ENCODE measurements at places on chromosomes 3 and 15. TPM values are rescaled to one million over a fixed set of nuclear protein-coding genes. Genes with fewer than 3 reads are reported as not detected.

Gene FSIP1
- 0.86 TPM for total RNA-seq

Gene RSRC1
- 93.0 TPM for total RNA-seq

Gene CCR3
- total RNA-seq = not detected

Gene LDHAL6B
- not detected for total RNA-seq

Gene LRRC49
- 14.2 TPM for total RNA-seq
